ENCODE measurements at places on chromosomes 12 and 14. TPM values are rescaled to one million over a fixed set of nuclear protein-coding genes. Genes with fewer than 3 reads are reported as not detected.
A peak's percentile ranks its signal among the peaks of the same experiment; 100 is the strongest.

GRCh38 chr12:104763168-104763805, 194.8 kb downstream of the SLC41A2 start:
- DNase-seq = no peak

GRCh38 chr12:131990066-131990979, 40.6 kb downstream of the EP400 start:
- no peak for DNase-seq

DNA sequence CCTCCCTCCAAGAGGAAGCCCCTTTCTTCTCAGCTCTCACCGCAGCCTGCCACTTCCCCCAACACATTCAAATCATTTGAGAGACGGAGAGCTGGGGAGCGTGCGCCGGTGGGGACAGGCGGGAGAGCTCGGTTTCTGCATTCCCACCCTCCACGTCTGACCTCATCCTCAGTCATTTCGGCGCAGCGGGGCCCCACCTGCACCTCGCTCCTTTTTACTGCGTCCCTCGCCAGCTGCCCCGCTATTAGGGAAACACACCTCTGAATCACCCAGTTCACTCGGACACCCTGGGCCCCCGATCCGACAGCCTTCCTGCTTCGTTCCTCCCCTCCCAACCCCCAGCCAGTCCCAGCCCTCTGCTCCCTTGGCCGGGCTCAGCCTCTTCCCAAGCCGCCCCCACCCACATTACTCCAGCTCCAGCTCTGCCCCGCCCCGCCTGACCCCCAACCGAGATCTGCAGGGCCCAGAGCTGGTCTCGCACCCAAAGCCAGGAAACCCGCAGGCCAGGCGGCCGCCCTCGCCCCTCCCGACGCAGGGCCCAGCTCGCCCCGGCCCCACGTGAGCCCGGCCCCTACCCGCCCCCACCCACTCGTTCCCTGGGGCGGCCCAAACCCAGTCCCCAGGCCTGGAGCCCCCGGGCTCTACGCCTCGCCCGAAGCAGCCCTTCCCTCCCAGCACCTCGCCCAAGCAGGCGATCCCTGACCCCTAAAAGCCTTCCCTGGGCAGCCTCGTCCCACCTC, 783 bp downstream of the CORO1C start:
- peak; percentile 81 for DNase-seq

- DNase-seq = no peak
Observed at GRCh38 chr14:39548358-39548757, 116.1 kb upstream of the FBXO33 start.

- peak; percentile 69 for DNase-seq
Observed at GRCh38 chr12:53489242-53489864, 9.9 kb downstream of the MAP3K12 start.

GRCh38 chr12:2925322-2925995, 33.7 kb upstream of the TEAD4 start:
- no peak for DNase-seq

GRCh38 chr12:122956035-122956434, 10.2 kb downstream of the ABCB9 start:
- DNase-seq = no peak

GLRX5 gene
- total RNA-seq = 35.6 TPM

DNA sequence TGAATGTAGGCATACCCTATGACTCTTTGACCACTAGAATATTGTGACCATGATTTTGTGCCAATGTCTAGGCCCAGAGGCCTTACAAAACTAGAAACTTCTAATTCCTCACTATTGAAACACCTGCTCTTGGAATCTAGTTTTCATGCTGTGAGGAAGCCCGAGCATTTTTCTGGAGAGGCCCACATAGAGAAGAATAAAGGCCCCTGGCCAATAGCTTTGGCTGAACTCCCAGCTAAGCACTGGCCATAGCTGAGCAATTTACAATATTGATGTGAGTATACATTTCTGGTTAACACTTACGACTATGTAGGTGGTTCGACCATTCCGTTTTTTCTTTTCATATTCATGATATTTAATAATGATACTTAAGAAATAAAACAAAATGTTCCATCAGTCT, 190.3 kb downstream of the KCNH5 start:
- no peak for DNase-seq

- no peak for DNase-seq
Observed at GRCh38 chr12:71731439-71732356, 23.0 kb upstream of the RAB21 start.

PIWIL1 gene
- not detected for total RNA-seq

GALNT8 gene
- 0.40 TPM for total RNA-seq

RIPK3 gene
- total RNA-seq = 6.4 TPM

- DNase-seq = peak; percentile 1
Observed at GRCh38 chr14:28767853-28768741, 1.5 kb downstream of the FOXG1 start.

SDR39U1 gene
- total RNA-seq = 19.5 TPM

- no peak for DNase-seq
Observed at GRCh38 chr14:72462056-72462455, 431.8 kb downstream of the DPF3 start.

DNA sequence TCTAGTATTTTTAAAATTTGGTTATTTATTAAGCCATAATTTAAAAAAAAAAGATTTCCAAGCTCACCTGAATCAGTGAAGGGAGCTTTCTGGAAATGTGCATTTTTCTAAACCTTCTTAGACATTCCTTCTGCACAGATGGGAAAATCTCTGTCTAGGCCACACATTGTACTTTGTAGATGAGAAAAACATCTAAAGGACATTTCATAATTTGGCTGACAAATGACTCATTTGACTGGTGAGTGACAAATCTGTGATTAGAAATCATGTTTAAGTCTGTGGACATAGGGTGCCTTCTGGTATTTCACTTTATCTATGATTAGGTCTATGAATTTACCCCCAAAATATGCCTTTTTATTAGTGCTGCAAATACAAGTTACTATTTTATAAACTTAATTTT, 1044.9 kb upstream of the FLRT2 start:
- DNase-seq = no peak

All from lung (tissue), 17 donors.